ENCODE measurements at places on chromosomes 4 and X.

DNA sequence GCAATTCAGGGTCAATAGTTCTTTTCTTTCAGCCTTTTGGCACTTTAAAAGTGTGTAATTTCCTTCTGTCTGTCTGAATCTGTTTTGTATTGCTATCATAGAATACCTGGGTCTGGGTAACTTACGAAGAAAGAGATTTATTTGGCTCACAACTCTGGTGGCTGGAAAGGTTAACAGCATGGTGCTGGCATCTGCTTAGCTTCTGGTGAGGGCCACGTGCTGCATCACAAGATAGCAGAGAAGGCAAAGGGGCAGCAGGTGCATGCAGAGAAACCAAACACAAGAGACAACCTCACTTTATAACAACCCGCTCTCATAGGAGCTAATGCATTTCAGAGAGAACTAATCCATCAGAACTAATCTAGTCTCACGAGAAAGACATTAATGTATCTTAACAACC is 18.8 kb downstream of the RGN start:
- no peak for DNase-seq

- no peak for DNase-seq
Measured at GRCh38 chr4:71807469-71807868, 23.6 kb upstream of the GC start.

DNA sequence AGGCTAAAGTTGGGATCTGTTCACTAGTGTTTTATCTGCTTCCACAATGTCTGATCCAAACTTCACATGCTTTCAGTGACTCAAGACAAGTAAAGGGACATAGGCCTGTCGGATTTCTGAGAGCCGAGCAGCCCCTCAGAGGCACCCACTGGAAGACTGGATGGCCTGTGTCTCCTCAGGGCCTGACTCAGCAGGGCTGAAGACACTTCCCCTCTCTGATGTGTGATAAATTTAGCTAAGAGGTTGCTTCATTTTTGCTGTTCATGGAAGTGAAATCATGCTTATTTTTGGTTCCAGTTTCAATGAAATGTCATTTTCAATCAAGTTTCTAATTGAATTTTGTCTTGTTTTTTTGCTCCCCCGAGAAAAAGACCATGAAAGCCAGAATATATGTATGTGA is 93.7 kb downstream of the MXRA5 start:
- no peak for DNase-seq

GRCh38 chr4:165201806-165202205 is 5.6 kb upstream of the KLHL2 start:
- no peak for DNase-seq

GRCh38 chrX:38634665-38635064 is 73.3 kb downstream of the TSPAN7 start:
- DNase-seq: no peak

DNA sequence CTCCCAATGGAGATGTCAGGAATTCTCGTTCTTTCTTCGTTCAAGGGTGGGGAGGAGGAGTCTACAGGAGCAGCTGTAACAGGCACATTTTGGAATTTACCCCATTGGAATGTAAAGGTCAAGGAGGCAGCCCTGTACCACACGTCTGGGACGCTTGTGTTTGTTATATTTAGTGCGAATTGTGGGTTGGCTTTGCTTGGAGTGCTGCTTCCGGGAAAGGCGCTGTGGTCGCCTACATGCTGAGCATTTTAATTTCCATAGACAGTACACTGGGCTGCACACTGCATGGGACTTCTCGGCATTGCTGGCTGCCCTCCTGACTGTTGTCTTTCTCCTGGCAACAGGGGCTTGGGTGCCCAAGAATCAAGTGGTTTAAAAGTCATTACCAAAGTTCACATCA is 12.8 kb downstream of the GYG2 start:
- DNase-seq: no peak

DNA sequence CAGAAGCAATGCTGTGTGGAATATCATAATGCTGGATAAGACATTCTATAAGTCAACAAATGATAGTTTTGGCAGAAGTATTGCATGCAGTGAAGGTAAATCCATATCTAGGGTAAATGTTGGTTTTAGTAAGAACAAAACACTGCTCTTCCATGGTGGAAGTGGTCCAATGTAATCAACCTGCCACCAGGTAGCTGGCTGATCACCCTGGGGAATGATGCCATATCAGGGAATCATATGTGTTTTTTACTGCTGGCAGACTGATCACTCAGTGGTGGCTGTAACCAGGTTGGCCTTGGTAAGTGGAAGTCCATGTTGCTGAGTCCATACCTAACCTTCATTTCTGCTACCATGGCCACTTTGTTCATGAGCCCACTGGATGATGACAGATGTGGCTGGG is 74.0 kb upstream of the CENPE start:
- no peak for DNase-seq

- DNase-seq: no peak
Measured at GRCh38 chr4:8568068-8568668, 12.0 kb upstream of the GPR78 start.

- no peak for DNase-seq
Measured at GRCh38 chrX:71111921-71112431, 599 bp upstream of the IL2RG start.

GRCh38 chrX:101973066-101973465 is 41.2 kb upstream of the ZMAT1 start:
- no peak for DNase-seq

GRCh38 chr4:7872264-7872771 is 67.3 kb downstream of the AFAP1 start:
- DNase-seq: no peak

GRCh38 chrX:96576368-96576767 is 108.3 kb upstream of the DIAPH2 start:
- no peak for DNase-seq

GRCh38 chr4:17769406-17770174 is 11.8 kb downstream of the FAM184B start:
- no peak for DNase-seq

DNA sequence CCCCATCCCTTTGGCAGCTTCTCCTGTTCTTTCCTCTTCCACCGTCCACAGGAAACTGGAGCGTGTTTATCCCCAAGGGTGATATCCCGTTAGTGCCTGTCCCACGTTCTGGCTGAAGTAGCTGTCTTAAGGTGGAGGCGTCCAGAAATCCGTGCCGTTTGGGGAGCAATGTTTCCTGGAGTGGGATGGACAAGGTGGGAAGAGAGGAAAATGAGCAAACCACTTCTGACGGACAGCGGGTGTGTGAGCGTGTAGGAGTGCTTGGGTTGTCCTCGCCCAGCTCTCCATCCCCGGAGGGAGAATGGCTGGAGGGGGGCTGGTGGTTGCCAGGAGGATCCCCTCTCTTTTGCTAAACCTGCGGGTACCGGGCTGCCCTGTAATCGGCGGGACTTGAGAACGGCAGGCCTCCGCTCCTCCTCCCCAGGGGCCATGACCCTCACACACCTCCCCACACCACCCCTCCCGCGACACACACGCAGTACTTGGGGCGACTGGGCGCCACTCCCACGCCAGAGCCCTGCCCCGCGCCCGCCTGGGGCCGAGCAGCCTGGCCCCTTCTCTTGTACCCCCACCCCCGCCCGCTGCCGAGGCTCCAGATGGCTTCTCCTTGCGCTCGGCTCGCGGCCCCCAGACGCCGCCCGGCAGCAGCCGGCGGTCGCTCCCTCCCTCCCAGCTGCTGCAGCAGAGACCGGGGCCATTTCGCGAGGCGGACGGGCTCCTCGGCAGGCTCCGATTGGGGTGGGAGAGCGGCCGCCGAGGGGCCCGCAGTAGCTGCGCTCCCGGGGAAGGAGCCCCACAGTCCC is 13.9 kb upstream of the PRDM8 start:
- peak; percentile 25 for DNase-seq

DNA sequence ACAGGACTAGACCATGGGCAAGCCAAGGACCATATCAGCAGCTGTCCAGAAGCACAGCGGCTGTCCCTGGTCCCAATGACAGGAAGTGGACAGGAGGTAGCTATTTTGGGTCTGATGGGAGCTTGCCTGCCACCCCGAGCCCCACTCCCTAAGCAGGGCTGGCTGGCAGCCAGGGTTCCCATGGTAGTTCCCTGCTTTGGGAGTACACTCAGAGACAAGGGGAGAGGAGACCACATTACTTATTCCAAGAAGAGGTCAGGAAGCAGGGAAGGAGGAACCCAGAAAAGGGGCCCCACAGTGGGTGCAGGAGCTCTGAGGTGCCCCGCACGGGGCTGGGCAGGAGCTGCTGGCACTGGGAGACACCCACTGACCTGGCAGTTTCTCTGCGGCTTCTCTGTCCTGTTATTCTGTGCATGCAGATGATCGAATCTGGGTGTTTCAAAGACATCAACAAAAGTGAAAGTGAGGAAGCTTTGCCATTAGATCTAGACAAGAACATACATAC is 36.3 kb downstream of the HTT-AS start:
- no peak for DNase-seq

GRCh38 chrX:151384807-151385206 is 12.2 kb upstream of the VMA21 start:
- no peak for DNase-seq

DNA sequence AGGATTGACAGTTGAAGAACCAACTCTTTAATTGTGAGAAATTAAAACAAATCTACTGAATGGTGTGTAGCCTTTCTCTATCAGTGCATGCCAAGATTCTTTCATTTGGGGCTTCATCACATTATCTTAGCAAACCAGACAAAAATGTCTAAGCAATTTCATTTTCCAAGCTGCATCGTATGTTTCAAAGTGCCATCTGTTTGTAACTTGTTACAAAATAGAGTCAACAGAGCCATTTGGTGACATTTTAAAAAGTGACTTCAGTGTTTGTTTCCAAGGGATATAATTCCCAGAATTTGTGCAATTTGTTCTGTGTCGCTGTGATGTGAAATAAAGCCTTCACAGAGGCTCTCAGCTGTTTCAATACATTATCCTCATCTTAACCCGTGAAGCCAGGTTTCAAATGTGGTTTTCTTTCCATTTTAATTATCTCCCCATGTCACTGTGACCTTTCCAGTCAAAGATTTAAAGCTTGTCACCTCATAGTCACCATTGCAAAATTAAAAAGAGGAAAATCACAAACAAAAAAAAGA is 46.0 kb upstream of the C1QTNF7 start:
- DNase-seq: no peak

GRCh38 chr4:26269038-26269437 is 51.8 kb upstream of the RBPJ start:
- no peak for DNase-seq

DNA sequence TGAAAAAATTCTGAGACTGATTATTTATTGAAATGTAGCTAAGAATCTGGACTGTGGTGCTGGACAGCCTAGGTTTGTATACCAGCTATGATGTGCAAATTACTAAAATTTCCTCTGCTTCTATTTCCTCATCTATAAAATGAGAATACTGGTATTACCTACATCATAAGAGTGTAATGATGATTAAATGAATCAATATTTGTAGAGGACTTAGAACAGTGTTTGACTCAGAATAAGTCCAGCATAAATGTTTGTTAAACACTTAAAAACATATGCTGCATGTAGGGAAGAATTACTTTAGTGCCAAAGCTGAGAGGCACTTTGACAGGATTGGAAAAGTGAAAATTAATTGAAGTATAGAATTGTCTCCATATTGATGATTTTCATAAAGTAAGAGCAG is 55.3 kb upstream of the TMPRSS11F start:
- no peak for DNase-seq

GRCh38 chrX:22134681-22135080 is 102.6 kb downstream of the PHEX start:
- no peak for DNase-seq

DNA sequence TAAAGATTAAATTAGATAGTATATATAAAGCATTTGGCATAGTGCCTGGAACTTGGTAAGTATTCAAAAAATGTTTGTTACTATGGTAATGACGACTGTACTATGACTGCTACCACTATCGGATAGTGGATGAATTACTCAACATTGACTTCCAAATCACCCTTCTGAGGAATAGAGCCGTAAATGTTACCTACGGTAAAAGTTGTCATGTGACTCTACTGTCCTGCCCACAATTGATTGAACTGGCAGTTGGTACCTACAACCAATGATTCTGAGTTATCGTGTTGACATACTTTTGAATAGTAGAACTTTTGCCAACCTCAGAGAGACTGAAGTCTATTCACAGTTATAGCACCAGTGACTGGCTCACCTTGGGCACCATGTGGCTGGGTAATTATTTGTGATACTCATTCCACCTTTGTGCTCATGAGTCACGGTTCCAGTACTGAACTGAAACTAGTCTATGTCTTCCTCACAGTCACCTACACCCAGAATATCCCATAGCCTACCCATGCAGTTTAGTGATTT is 185.5 kb upstream of the PITX2 start:
- DNase-seq: no peak

- no peak for DNase-seq
Measured at GRCh38 chr4:99323756-99324155, 2.6 kb upstream of the ADH1B start.

DNA sequence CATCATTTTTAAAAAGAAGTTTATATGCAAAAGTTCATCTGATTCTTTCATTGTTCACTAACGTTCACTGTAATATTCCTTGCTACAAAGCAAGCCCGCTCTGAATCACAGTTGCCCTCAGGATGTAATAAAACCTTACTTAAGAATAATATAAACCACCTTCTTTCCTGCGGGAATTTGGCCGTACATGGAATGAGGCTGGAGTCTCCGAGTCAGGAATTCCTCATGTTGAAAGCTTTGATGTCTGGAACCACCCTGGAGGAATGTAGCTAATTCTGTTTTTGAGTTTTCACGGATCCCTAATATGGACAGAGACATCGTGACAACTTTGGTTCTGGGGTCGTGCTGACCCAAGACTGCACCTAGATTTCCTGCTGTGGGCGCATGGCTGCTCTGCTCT is 58.5 kb downstream of the CRLF2 start:
- DNase-seq: no peak

DNA sequence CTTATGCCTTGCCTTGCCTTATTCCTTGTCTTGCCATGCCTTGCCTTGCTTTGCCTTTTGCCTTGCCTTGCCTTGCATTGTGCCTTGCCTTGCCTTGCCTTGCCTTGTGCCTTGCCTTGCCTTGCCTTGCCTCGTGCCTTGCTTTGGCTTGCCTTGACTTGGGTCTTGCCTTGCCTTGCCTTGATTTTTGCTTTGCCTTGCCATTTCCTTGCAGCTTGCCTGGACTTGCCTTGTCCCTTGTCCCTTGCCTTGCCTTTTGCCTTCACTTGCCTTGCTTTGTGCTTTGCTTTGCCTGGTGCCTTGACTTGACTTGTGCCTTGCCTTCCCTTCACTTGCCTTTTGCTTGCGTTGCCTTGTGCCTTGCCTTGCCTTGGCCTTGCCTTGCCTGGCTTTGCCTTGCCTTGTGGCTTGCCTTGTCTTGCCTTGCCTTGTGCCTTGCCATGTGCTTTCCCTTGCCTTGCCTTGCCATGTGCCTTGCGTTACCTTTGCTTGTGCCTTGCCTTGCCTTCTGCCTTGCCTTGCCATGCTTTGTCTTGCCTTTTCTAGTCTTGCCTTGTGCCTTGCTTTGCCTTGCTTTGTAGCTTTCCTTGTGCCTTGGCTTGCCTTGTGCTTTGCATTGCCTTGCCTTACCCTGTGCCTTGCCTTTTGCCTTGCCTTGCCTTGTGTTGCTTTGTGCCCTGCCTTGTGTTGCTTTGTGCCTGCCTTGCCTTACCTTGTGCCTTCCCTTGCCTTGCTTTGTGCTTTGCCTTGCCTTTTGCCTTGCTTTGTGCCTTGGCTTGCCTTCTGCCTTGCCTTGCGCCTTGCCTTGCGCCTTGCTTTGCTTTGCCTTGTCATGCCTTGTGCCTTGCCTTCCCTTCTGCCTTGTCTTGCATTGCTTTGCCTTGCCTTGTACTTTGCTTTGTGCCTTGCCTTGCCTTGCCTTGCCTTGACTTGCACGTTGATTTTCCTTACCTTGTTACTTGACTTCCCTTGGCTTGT is 92.8 kb downstream of the TAB3 start:
- no peak for DNase-seq

- DNase-seq: no peak
Measured at GRCh38 chr4:71872767-71873415, 89.0 kb upstream of the GC start.

- DNase-seq: no peak
Measured at GRCh38 chr4:154877110-154877760, 96.2 kb downstream of the RBM46 start.
